ENCODE measurements at places on chromosomes 5 and 9. TPM values are rescaled to one million over a fixed set of nuclear protein-coding genes. Genes with fewer than 3 reads are reported as not detected.

DNA sequence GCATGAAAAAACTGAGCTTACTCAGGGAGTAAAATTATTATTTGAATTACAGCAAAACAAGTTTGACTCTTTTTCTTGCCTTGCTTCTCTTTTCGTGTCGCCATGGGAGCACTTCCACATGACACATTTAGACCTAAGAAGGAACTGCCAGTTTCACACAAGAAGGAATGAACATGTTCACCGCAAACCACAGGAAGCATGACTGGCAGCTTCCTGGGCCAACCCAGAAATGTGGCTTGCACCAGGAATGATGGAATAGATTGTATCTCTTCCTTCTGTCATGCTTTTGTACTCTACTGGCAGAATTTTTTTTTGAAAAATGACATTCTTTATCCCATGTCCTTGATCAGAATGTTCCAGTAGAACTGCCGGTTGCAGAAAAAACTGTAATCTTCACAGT is 32.9 kb upstream of the MAN2A1 start:
- peak; percentile 53 for DNase-seq

GRCh38 chr9:136921718-136922117 is 22.8 kb downstream of the FBXW5 start:
- peak; percentile 37 for DNase-seq

- no peak for DNase-seq
Observed at GRCh38 chr5:54637654-54638053, 120.1 kb downstream of the SNX18 start.

The ZNF367 gene
- polyA plus RNA-seq, result 0.24 TPM

- no peak for DNase-seq
Observed at GRCh38 chr9:27367921-27368315, 71.0 kb upstream of the EQTN start.

DNA sequence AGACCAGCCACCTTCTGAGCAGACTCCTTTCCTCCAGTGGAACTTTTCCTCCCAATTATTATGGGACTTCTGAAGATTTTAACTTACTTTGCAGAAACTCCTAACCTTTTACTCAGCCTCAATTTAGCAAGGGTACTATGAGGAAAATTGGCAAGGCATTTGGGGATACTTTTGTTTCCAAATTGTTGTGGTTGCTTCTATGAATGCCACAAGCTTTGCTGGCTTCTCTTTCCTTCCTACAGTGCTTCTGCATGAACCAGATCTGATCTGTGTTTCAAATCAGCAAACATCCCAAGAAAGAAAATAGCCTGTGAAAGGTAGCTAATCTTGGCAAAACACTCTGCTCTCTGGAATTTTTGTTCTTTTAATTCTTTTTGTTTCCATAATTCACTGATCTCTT is 57.3 kb upstream of the TAF11L2 start:
- no peak for DNase-seq

The RGS7BP gene
- polyA plus RNA-seq, result 1.9 TPM

DNA sequence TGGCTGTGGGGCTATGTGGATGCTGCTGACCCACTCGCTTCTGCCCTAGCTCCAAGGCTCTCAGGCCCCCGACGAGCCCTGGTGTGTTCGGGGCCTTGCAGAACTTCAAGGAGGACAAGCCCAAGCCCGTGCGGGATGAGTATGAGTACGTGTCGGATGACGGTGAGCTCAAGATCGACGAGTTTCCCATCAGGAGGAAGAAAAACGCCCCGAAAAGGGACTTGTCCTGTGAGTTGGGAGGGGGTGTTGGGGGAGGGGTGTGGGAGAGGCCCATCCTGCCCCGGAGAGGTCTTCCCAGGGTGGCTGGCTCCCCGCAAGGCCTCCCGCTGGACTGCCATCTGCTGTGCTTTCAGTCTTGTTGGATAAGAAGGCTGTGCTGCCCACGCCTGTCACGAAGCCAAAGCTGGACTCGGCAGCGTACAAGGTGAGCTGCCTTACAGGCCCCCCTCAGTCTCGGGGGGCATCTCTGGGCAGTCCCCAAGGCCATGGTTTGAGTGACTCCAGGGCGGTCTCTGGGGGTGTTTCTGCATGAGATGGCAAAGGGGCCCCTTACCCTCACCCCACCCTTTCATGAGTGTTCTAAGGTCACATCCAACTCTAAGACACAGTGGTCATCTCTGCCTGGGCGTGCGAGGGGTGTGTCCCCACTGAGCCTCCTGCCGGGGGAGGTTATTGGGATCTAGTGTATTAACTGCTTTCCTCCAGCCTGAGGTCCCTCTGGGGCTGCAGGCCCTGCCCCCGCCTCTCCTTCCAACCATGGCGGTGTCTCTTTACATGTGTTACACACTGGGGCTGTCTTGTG is 89.5 kb downstream of the PHF2 start:
- no peak for DNase-seq

DNA sequence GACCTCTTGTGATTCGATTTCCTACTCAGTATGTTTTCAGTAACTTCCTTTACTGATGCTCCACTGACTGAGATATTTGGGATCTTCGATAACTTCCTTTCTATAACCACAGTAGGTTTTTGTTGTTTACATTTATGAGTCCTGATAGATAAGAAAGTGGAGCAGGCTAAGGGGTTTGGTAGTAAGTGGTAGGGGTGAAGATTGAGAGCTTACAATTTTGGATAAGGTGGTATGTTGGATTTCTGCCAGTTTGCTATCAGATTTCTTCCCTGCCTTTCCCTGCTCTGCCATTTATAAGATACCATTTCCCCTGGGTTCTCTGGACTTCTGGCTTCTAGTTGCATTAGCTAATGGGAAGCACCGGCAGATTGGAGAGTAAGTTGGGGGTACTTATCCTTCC is 7.9 kb upstream of the NDUFS4 start:
- DNase-seq, result no peak

DNA sequence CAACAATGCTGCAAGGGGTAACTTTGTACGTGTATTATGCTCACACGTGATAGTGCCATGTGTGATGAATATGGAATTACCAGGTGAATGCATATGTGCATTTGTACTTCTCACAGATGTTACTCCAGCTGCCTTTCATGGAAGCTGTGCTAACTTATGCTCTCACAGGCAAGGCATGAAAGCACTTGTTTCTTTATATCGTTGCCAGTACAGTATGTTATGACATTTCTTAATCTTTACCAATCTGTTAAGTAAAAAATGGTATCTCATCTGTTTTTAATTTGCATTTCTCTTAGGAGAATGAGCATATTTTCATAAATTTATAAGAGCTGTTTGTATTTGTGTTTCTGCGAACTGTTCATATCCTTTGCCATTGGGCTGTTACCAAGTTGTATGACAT is 311.8 kb upstream of the DMRT1 start:
- no peak for DNase-seq

DNA sequence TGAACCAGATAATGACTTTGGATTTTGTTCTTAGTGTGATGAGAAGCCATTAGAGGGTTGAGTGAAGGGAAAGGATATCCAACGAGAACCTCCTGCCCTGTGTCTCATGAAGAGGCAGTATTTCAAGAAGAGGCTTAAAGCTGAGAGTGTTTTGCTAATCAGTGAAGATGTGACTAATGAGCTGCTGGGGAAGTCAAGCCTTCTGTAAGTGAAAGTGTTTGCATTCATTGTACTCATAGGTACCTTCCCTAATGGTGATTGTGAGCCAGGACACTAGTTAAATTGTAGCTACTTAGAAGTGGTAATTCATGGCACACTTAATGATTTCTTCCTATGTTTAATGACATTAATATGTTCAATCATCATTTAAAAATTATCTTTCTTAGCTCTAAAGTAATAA is 23.7 kb downstream of the PIP5K1B start:
- DNase-seq, result no peak

DNA sequence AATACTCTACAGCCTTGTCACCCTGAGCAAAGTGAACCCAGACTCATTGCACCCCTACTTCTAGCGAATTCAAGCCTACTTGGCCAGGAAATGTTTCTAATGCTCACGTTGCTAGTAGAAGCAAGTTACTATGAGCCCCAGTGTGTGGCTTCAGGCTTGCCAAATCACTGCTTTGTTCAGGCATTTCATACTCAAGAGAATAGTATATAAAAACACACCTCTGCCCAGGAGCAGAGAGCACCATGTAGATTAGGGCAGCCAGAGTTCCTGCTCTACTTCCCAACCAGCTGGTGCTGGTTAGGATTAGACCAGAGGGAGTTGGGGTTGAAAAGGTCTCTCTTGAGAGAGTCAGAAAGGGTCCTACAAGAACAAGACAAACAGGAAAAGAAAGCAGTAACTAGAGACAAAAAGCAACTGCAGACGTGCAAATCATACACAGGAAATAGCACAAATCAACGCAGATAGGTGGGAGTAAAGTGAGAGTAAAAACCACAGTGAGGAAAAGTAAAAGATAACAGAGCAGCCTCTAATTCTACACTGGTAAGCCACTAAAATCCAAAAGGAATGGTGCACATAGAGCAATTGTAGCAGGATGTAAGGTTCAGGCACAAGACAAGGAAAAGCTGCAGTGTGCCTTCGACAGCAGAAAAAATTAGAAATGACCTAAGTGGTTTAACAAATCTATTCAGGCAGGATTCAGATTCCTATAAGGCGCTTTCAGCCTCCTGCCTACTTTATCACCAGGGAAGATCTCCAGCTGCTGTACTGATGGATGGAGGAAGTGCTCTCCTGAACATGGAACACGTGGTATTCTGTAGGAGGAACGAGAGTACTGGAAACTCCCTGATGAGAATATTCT is 49.6 kb upstream of the KIF2A start:
- DNase-seq, result no peak

The HK3 gene
- polyA plus RNA-seq, result 53.6 TPM

DNA sequence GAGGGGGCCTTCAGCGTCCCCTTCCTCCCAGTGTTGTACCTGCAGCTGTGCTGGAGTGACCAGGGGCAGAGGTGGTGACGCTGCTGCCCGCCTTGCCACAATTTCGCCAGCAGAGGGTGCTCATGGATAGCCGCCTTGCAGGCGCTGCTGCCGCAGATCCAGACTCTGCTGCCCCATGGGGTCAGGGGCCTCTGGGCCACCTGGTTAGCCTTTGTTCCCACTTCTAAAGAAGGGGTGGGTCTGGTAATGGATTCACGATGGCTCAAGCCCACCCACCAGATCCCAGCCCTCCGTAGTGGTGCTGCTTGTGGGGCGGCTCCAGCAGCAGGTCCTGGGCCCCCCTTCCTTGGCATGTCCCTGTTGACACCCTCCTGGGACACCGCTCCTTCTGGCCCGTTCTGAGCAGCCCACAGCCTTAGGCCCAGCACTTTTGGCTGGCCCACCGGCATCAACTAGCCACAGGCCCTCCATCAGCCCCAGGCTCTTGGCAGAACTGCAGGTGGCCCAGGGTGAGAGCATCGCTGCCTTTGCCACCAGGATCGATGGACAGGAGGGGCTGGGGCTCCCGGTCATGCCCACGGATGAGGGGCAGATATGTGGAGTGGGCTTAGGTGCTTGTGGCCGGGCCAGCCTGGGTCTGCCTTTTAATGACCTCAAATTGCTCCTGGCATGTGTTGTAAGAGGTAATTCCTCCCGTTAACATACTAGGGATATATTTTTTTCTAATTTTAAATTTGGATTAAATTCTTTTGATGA is 57.2 kb downstream of the COL5A1 start:
- peak; percentile 68 for DNase-seq

DNA sequence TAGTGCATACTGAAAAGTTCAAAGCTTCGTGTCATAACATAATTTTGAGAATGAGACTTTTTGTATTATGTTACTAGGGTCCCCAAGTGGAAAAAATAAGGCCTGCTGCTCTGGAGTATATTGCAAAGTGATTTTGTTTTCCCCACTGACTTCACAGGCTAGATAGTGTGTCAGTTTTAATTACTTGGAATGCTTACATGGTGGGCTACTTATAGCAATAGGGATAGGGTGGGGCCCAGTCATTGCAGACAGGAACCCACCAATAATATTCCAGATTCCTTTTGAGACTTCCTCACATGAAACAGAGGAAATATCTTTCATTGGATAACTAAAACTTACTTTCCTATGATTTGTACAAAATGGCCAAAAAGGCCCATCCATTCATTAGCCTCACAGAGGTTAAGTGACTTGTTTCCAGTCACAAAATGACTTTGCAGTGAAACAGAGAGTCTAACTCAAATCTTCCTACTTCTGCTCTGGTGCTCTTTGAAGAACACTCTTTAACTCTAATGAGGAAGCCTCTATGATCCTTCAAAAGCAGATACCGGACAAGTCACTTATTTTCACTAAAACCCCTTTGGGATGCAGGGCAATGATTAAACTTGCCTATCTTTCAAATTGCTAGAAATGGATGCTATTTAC is 16.2 kb upstream of the MEF2C start:
- no peak for DNase-seq

The S100Z gene
- polyA plus RNA-seq, result 0.27 TPM

DNA sequence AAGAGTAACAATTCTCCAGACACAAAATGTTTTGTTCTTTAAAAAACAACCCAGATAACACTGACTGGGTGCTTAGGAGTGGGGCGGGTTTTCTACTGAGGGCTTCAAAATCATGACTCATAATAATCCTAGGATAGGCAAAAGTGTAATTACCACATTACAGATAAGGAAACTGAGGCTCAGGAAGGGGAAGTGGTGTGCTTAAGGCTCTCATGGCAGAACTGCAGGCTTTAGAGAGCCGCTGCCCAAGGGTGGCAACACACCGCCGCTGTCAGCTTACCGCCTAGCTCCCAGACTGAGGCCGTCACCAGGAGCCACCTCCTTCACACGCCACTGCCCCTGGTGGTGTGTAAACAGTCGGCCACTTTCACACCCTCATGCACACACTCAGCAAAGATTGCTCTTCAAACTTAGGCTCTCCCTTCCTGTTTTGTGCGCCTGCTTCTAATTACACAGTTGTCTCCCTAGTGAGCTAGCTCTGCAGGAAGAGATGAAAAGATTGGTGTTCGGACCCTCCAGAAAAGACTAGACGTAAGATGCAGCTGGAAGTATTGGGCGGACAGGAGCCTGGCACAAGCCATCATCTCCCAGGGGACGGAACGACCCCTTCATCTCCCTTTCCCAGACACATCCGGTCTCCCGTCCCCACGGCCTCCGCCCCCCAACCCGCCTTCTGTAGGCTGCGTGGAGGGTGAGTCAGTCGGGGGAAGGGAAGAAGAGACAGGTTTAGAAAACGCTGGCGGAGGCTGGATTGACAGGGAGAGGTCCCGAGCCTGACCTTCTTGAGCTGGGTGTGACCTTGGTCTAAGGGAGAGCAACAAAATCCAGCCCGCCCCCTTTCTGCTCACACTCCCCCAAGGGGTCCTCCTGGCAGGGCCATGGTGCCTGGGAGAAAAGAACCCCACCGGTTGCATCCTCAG is 162.7 kb downstream of the SYK start:
- no peak for DNase-seq

- DNase-seq, result no peak
Observed at GRCh38 chr5:113031557-113031956, 55.0 kb downstream of the DCP2 start.

DNA sequence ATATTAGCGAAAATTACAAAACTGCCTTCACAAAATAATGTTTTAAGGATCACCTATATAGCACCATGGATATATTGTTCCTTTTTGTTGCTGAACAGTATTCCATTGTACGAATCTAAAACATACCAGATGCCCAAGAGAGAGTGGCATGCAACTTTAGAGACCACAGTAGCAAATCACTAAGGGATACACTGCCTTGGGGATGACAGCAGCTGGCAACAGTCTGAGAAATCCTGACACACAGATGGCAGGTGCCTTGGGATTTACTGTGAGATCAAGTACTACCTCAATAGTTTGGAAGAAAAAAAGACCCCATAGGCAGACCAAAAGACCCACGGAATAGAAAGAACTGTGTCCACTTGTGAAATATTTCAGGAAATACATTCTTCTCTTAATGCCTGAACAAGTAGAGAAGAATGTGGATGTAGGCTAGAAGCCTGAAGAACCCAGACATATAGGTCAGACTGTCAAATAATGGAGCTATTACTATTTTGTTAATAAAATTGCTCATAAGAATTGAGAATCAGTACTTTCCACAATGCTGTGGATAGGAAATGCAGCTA is 53.4 kb downstream of the PLPP1 start:
- DNase-seq, result no peak

Data from adrenal gland (tissue), 19 donors.